ENCODE measurements at places on chromosomes 1 and 21.

- no peak for DNase-seq
These were observed 419.5 kb downstream of the LRRIQ3 start for GRCh38 chr1:73778471-73778870.

- DNase-seq = no peak
These were observed 57.1 kb downstream of the ZC3H11B start for GRCh38 chr1:219555806-219556205.

DNA sequence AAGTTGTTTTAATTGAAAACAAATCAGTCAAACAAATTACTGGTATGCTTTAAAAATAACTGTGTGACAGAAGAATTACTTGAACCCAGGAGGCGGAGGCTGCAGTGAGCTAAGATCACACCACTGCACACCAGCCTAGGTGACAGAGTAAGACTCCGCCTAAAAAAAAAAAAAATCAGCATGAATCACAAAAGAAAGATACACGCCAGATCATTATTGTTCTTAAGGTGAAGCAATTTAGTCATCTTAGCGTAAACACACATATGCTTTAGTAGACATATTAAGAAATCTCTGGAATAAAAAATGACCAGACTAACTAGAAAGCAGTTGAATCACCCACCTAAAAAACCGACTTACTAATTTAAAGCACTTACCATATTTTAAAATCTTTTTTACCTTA, 20.2 kb downstream of the RERE start:
- DNase-seq = no peak

GRCh38 chr1:209659909-209660308, 7.7 kb upstream of the LAMB3 start:
- no peak for DNase-seq

GRCh38 chr1:151831605-151832004, at the start of gene RORC:
Gene RORC, minus strand, starts transcription at chr1:151831802. Its CDS starts 38 bp downstream, at chr1:151831764.
- DNase-seq = no peak

DNA sequence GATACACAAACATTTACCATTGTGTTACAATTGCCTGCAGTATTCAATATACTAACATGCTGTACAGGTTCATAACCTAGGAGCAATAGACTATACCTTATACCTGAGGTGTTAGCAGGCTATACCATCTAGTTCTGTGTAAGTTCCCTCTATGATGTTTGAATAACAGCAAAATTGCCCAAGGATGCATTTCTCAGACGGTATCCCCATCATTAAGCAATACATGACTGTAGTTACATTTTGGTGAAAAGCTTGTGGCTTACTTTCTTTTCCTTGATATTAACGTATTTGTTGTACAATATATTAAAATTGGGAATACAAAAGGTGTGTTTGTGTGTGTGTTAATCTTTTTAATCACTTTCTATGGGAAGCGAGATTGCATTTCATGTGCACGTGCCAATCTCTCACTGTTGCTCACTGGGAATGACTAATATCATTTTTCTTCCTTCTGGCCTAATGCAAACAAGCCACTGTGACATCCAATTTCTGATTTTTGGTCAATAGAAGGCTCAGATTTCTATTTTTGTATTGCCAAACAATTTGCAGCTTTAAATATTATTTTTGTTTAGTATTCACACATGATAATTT, 36.7 kb upstream of the WLS start:
- no peak for DNase-seq

GRCh38 chr1:163535807-163536206, 214.1 kb downstream of the NUF2 start:
- DNase-seq = no peak

- DNase-seq = no peak
These were observed 88.9 kb downstream of the PIK3R3 start for GRCh38 chr1:46043458-46044017.

- no peak for DNase-seq
These were observed 62.6 kb downstream of the ROR1 start for GRCh38 chr1:63836374-63836773.

GRCh38 chr1:93705892-93706500, 24.4 kb upstream of the BCAR3 start:
- no peak for DNase-seq

DNA sequence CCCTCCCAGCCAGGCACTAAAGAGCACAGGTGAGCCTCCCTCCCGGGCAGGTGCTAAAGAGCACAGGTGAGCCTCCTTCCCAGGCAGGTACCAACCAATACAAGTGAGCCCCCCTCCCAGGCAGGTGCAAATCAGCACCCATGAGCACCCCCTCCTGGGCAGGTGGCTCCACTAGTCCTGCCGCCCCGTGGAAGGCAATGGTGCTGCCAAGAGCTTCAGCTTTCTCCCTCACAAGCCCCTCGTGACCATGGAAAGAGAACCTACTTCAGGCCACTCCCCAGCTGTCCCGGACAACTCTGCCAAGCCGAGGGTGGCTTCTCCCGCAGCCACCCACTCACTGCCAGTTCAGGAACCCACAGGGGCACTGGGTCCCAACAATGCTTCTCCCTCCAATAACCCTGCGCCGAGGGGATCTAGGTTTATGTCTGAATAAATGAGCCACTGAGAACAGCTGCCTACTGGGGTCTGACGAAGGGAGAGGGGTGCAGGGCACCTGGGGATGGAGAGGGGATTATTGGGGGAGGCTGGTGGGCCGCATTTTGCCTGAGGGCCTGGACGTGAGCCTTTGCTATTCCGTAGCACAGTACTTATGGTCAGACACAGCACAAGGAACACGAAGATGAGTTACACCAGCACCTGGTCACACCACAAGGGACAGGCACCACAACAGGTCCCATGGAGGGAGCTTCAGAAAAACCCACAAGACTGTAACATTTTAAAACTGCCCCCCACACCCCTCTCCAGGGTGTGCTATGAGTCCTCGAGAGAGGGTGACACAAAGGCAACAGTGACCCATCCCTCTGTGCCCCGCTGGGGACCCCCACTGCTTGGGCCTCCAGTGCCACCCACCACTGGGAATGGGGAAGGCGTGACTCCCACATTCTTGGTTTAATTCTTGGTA, 46.3 kb downstream of the PRDM15 start:
- no peak for DNase-seq

DNA sequence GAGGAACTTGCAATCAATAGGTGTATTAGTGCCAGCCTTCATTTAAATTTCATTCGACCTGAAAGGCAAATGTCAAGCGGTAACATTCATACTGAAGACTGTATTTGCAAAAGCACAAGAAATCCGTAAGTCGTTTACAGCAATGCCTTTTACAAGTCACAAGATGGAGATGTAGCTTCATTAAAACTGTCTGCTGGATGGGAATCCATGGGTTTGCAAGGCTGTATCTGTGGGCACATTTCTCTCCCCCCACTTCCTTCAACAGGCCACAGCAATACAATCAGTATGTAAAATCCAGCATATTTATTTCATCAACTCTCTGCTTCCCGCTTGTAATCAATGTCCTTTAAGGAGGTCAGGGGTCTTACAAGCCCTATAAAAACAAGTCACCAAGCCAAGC, 147.1 kb downstream of the SLC45A1 start:
- DNase-seq = no peak

DNA sequence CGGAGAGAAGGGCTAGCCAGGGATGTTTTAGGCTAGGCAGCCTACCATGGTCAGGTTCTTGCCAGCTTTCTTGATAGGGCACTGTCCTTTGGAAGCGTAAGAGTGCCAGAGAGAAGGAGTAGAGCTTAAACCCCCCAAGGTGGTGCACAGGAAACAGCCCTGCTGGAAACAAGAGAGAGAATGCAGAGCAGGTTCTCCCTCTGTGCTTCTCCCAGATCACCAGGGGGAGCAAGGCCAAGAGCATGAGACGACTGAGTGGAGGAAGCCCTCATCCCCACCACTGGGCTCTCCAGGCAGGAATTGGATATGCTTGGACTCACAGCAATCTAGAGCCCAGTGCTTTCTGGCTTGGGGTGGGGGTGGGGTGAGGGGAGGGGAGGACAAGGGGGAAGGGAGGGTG, 49.8 kb downstream of the ATP2B4 start:
- DNase-seq = no peak

DNA sequence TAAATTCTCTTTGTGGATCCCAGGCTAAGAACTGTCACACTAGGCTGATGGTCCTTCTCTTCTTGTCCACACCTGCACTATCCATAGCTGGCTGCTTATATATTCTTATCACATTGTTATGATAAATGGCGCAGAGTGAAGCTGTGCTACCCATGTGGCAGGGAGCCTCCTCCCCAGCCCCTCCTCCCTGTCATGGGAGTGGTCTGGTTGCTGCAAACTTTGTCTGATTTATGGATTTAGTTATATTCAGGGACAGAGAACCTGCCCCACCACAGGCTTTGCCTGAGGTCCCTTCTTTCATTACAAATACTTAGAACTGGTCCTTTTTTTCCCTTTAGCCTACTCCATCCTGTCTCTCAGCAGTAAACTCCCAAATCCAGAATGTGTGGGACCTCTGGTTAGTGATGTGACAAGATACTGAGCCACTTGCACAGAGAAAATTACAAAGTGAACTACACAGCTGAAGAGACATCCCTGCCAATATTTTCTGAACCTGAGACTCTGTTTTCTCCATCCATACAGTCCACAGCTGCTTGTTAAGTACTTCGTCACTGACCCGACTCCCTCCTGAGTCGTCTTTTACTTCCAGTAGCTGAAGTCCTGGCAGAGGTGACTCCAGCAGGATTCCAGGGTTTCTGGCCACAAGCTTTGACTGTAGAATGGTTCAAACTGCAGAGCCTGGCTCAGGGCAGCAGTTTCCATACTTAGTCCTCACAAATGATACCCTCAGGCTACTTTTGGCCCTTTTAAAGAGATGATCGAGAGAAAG, 37.6 kb downstream of the PTGFRN start:
- no peak for DNase-seq

- DNase-seq = no peak
These were observed 92.9 kb downstream of the LTN1 start for GRCh38 chr21:28899744-28900143.

DNA sequence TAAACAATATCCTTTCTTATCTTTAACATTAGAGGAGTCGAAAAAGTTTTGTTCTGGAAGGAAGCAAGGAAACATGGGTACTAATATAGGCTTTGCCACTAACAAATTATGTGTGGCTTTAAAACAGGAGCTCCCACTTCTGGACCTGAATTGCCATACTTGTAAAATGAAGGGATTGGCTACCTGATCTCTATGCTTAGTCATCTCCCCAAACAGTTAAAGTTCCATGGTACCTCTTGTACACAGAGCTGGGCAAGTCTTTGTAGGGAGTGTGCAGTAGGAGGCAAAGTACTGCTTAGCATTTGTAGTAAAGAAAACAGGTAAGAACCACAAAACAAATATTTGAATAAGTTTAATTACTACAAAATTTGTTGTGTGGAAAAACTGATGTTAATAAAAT, 81.3 kb downstream of the MAST2 start:
- DNase-seq = no peak

- DNase-seq = no peak
These were observed 143.0 kb upstream of the MAGI3 start for GRCh38 chr1:113247355-113247754.

- no peak for DNase-seq
These were observed 53.4 kb upstream of the RGS18 start for GRCh38 chr1:192104852-192105251.

GRCh38 chr1:174451408-174451807, 3.6 kb downstream of the GPR52 start:
- no peak for DNase-seq

DNA sequence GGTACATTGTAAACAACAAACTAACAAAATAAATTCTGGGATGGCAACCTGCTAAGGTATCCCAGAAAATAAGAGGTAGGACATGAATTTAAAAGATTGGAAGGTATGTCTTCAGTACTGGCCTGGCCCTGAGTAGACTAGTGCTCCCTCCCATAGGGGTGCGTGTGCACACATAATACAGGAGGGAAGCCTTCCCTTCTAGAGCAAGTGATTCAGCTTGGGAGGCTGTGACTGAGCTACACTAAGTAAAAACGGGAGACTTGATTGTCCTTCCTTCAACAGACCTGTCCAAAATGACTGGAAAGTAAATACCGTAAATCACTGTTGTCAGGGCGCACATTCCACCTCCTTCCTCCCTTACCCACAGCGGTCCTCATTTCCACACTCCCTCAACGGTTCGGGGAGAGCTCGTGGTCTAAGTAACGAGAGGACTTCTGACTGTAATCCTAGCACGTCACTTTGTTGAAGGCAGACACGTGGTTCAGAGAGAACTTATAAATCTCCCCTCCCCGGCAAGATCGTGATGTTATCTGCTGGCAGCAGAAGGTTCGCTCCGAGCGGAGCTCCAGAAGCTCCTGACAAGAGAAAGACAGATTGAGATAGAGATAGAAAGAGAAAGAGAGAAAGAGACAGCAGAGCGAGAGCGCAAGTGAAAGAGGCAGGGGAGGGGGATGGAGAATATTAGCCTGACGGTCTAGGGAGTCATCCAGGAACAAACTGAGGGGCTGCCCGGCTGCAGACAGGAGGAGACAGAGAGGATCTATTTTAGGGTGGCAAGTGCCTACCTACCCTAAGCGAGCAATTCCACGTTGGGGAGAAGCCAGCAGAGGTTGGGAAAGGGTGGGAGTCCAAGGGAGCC, at the start of gene TGFB2:
Gene TGFB2, plus strand, starts transcription at position 523 of the 859 bp plus-strand sequence. CDS start 1,366 bp downstream, outside the sequence.
- no peak for DNase-seq

GRCh38 chr1:40842207-40842606, 20.0 kb downstream of the CITED4 start:
- no peak for DNase-seq

- DNase-seq = no peak
These were observed 152.2 kb upstream of the RUNX1 start for GRCh38 chr21:35201288-35201687.

GRCh38 chr1:206666031-206666561, 18.6 kb upstream of the MAPKAPK2 start:
- no peak for DNase-seq

DNA sequence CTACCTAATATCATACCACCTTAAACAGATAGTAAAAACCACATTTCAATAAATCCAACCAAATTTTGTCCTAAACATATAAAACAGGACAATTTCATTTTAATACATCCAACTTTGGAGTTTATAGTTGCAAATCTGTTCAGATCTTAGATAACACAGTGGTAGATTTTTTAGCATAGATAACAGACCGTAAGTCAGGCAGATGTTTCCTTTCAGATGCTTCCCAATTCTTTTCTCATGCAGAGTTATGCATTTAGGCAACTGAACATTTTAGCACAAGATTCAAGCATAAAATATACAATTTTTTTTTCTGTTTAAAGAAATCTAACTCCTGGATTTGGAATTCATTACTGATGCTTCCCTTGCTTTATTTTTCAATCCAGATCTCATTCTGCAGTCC, 156.5 kb upstream of the ZNHIT6 start:
- no peak for DNase-seq

GRCh38 chr1:219075121-219075879, 98.4 kb upstream of the LYPLAL1 start:
- DNase-seq = no peak

GRCh38 chr21:14533499-14534428, 12.4 kb downstream of the SAMSN1 start:
- no peak for DNase-seq

- DNase-seq = no peak
These were observed 24.5 kb upstream of the MEF2D start for GRCh38 chr1:156525071-156525501.

DNA sequence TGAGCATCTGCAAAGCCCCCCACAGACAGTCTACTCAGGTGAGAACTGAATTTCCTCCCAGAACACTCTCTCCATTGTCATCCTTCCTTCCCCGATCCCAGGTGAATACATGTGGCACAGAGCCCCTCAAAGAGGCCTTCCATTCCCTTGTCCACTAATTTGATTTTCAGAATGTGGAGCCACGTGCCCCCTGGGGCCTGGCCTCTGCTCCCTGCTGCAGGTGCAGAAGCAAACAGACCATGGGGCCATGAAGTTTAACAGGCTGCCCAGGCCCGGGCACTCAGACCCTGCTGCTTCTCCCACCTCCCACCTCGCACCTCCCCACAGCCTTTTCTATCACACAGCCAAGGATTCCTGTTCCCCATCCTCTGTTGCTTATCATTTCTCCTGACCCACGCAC, 243.8 kb upstream of the RAB4A start:
- no peak for DNase-seq
